Activated CD8-positive, alpha-beta memory T cell treated with anti-CD3 and anti-CD28 coated beads for 1 hour (primary cell): ENCODE measurements at places on chromosomes 4 and X.

DNA sequence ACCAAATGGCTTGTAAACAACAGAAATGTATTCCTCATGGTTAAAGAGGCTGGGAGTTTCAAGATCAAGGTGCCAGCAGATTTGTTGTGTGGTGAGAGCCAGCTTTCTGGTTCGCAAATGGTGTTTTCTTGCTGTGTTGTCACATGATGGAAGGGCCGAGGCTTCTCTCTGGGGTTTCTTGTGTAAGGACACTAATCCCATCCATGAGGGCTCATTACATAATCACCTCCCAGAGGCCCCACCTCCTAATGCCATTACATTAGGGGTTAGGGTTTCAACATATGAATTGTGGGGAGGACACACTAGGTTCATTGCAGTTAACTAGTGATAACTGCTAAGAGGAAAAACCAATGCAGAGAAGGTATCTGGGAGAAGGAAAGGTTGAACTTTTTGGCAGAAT, 103.5 kb upstream of the ENPEP start:
- no peak for DNase-seq

GRCh38 chr4:15145709-15146108, 143.4 kb downstream of the CPEB2 start:
- DNase-seq, result no peak

DNA sequence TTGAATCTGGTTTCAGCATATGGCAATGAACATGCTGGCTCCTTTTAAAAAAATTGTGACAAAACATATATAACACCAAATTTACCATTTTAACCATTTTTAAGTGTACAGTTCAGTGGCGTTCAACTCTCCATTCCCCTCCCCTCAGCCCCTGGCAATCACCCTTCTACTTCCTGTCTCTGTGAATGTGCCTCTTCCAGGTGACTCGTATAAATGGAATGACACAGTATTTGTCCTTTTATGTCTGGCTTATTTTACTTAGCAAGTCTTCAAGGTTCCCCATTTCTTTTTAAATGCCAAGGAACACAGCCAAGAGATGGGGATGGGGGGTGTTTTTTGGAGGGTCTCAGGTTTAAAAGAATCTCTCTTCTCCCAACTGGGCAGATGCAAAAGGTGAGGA, 35.4 kb upstream of the BCLAF3 start:
- DNase-seq, result no peak

DNA sequence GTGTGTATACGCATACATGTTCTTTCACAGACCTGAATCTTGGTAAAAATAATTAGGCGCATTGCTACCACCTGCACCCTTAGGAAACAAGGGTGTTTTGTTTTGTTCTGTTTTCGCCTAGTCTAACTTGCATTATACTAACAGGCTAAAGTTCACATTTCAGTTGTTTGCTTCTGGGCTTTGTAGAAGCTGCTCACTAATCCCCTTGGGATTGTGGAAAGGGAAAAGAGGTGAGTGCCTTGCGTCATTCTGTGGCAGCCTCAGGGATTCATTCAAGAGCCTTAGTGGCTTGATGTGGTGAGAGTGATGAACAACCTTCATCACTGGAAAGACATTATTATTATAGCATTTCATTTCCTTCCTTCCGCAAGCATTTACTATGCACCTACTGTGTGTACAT, 331.1 kb downstream of the ADGRL3 start:
- DNase-seq, result no peak

DNA sequence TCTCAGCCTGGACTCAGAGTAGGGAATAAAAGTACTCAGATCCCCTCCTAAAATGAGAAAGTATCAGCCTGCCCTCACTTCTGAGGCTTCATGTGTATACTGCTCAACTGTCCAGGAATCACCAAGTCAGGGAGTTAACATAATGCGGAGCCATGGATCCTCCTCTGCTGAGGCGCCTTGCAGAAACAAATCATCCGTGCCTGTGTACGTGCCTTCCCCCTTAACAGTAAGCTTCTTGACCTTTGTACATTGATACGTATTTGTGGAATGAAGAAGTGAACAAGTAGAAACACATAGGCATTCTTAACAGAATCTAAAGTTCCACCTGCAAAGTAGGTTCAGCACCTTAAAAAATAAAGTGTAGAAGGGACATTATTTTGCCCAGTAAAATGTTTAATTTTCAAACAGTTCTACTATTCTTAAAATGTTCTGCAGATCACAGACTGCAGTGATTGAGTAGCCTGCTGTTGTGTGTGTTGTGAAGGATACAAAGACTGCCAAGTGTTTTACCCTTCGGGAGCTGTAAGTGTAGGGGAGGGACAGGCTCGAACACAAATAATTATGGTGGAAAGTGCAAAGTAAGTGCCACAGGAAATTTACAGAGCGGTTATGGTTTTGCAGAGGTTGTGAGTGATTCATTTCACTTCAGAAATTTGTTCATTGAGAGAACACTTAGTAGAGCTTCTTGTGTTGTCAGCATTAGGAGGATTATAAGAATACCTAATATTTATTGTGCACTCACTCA, 61.9 kb downstream of the ARHGAP10 start:
- DNase-seq, result no peak

DNA sequence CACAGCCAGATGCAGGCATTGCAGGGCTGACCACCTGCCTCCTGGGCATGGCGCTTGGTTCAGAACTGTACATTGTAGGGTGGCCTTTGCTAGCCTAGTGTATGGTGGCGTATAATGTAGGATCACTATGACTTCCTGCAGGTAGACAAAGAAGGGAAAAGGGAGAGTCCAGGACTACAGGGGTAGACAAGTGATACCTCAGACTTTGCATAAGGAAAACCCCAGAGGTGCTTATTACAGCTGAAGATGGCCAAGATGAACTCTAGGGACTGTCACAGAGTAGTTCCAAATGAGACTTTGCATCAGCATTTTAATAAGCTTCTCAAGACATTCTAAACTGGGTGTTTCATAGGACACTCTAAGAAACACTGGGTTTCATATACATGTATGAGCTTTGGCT, 116.4 kb upstream of the PUDP start:
- DNase-seq, result no peak

GRCh38 chrX:105635794-105636193, 186.5 kb upstream of the NRK start:
- DNase-seq, result no peak

DNA sequence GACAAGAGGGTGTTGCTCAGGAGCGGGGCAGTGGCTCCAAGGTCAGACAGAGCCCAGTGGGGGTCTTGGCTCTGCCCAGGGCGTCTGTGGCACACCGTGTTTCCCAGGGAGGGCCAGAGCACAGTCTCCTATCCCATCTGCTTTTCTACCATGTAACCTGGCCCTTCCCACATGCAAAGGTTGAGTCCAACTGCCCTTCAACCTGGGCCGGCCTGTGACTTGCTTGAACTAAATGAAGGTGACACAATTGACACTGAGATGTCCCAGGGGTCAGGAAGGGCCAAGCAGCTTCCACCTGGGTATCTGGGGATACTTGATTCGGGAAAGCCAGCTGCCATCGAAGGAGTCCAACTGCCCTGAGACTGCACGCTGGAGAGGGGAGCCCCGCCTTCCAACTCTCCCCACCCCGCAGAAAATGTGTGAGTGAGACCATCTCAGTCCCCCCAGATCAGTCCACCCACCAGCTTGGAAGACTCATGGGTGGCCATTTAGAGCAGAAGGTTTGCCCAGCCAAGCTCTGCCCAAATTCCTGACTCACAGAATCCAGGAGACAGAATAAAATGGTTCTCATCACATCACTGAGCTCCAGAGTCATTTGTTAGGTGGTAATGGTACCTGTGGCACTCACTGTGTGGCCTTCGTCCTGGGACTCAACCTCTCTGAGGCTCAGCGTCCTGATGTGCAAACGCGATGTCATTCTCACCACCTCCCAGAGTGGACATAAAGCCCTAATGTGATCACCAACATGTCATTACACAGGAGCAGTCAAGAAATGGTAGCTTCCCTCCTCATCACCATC, 18.1 kb downstream of the PPP2R2C start:
- DNase-seq, result no peak

DNA sequence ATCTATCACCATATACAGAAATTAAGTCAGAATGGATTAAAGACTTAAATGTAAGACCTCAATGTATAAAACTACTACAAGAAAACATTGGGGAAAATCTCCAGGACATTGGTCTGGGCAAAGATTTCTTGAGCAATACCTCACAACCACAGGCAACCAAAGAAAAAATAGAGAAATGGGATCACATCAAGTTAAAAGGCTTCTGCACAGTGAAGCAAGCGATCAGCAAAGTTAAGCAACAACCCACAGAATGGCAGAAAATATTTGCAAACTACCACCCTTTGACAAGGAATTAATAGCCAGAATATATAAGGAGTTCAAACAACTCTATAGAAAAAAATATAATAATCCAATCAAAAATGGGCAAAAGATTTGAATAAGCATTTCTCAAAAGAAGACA, 236.9 kb upstream of the EMCN start:
- DNase-seq, result no peak

GRCh38 chr4:1413687-1414479, 7.6 kb upstream of the NKX1-1 start:
- no peak for DNase-seq

DNA sequence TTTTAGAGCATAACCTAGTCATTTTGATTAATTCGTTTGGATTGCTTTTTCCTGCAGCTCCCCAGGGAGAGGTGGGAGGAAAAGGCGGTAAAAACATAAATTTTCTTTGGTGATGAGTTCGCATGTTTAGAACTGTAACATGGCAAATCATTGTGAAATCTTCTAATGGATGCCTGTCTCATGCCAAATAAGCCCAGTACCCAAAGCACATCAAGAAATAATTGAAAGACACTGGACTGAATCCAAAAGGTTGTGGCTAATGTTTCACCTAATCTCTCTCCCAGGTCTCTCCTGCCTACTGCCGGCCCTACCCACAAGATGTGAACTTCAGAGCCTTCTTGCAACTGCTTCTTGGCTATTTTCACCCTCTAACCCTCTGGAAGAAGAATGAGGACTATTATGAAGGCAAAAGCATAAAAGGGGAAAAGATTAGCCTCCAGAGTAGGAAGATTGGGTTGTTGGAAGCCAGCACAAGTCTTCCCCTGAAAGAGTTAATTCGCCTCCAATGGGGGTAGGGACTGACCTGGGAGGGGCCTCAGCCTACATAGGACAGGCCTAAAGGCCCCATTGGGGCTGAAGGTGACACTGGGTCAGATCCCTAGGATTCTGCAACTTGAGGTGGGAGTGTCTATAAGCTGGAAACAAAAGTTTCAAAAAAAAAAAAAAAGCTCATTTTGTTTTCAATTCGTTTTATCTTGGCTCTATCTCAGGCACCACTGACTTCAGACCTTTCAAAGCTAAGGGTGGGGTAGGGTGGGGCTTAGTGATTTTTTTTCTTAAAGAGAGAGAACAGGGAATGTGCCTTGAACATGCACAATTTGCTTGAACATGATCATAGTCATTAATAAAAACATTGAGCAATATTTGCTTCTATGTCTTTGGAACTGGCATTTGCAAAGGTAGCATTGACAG, 278.6 kb upstream of the KLF3 start:
- DNase-seq, result no peak

DNA sequence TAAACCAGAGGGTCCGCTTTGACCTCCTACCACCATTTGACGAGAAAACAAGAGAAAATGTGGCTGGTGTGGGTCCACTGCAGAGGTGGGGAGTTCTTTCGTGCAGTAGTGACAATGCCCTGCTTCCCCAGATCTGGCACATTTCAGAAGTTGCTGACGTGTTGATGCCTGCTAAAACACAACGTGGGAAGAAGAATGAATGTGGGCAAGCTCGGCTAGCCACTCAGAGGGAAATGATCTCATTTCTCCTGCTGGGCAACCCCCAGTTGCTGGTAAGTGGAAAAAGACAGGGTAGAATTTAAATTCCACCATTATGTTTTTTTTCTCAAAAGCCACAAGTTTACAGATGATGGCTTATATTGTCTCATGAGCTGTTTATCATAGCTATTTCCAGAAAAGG, 77.9 kb downstream of the LUZP4 start:
- DNase-seq, result no peak

GRCh38 chrX:129843209-129843458, 552 bp downstream of the ZDHHC9 start:
- no peak for DNase-seq

DNA sequence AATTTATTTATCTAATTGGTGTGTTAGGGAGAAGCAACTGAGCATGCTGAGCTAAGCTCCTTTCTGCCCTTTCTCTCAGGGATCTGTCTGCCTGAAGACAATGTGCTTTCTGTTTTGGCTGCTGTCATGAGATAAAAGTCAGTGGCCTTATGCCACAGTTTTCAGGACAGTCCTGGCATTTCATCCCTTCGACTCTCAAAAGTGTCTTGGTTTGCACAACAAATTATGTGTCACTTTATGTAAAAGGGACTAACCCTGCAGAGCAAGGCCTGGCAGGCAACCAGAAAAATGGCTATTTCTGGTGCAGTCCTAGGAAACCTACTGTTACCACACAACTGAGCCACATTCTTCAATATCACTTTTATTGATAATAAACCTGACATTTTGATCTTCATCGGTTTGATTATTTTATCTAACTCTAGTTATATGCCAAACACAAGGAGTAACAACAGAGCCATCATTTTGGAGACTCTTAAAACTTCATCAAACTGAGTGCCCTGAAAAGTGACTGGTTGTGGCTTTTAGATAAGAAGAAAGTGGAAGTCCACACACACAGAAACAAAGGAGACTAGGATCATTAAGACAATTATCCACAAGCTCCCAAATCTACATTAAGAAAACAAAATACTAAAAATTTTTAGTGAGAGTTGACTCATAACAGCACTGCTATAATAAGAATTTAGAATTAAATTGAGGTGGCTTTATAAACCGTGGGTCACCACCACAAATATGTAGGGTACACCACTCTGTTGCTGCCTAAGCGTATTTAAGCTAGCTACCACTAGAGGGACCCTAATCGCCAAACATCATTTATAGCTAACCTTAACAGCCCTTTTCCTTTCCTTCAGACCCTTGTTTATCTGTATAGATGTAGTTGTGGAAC, 95.9 kb upstream of the PTPN13 start:
- no peak for DNase-seq

DNA sequence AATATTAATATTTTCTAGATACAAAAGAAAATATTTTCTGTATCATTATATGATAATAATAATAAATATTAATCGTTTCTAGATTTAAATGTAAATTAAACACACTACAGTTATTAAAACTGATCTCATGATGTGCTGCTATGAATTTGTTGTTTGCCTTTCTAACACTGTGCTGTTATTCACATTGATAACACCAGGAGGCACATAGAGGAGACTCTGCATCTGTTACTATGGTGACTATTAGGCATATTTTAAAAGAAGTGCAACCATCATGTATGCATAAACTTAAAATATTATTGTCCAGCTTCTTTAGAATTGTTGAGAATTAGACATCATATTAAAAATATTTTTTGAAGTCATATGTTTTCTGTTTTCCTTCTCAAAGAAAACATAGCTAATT, 11.8 kb upstream of the PDGFC start:
- no peak for DNase-seq

- DNase-seq, result no peak
Measured at GRCh38 chr4:111937368-111937767, 207.9 kb upstream of the FAM241A start.

GRCh38 chr4:74548561-74548960, 103.6 kb downstream of the AREG start:
- DNase-seq, result no peak

DNA sequence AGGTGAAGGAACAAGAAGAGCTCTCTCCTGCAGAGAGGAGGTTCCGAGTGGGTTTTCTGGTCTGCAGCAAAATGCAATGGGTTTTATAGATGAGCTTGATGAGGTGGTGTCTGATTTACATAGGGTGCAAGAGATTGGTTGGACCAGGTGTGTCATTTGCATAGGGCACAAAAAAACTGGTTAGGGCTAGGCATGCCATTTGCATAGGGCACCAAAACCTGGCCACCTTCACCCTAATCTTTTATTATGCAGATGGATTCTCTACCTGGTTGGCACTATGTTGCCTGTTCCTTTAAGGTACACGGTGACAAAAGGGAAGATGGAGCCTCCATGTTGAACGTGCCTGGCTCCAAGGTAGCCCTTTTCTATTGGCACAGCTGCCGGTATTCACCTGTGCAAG, 94.5 kb upstream of the PRKX start:
- DNase-seq, result no peak
